NCI-H446 (cell line): ENCODE measurements at places on chromosomes 3 and 15.

- no peak for DNase-seq
These were observed 923.7 kb downstream of the EPHA3 start for GRCh38 chr3:90031121-90031520.

DNA sequence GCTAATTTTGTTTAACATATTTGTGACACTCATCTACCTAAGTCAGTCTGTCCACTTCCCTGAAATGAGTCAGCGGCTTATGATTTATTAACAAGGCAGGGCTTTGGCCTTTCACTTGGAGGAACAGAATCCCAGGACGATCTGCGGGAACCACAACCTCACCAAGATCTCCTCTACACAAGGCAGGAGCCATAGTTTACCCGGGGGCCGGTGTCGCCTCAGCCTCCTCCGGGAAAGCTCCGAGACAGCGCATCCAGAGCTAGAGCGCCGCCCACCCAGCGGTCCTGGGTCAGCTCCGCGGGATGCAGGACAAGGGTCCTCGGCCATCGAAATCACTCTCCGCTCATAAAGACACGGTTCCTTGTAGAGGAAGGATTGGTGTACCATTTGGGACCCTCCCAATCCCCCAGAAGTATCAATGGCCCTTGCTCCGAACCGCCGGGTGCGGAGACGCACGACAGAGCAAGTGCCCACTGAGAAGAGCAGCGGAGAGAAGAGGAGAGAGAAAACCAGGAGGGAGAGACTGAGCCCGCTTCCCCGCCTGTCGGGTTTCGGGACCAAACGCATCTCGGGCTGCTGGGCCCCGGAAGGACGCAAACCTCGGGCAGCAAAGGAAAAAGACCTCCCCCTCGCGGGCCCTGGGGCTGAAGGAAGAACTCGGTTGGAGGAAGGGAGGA, 13.1 kb upstream of the ALCAM start:
- DNase-seq = no peak

GRCh38 chr3:49718858-49719213, 648 bp downstream of the AMIGO3 start:
- DNase-seq = no peak

DNA sequence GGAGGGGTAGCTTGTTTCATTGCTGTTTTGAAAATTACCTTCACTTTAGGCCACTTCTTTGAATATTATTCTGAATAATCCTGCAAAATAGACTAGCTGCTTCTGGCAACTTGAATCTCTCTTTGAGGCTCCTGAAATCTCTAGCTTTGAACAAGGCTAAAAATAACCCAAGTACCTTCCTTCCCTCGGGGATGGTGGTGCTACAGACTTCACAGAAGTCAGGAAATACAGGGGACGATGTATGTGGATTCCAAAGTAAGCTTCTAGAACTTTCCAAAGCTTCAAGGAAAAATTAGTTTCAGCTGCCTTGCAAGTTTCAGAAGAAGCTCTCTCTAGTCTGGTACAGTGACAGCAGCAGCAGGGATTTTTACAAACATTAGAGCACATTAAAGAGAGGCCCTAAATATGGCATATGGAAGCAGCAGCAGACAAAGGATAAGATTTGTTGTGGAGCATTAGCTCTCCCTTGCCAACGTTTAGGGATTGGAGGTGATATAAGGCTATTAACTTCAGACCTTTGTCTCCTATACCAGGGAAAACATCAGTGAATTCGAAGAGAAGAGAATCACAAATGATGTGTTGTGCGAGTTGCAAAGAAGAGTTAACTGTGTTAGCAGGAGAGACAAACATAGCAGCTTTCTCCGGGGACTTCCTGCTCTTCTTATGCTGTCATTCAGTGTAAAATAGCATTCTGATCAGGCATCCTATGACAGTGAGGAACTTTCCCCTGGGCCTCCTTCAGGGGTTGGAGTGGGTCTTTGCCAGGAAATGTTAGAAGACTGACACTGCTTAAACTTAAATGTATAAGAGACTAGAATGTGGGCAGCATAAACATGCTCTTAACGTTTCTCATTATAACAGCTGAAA, 783.0 kb upstream of the ARPP21 start:
- DNase-seq = no peak

DNA sequence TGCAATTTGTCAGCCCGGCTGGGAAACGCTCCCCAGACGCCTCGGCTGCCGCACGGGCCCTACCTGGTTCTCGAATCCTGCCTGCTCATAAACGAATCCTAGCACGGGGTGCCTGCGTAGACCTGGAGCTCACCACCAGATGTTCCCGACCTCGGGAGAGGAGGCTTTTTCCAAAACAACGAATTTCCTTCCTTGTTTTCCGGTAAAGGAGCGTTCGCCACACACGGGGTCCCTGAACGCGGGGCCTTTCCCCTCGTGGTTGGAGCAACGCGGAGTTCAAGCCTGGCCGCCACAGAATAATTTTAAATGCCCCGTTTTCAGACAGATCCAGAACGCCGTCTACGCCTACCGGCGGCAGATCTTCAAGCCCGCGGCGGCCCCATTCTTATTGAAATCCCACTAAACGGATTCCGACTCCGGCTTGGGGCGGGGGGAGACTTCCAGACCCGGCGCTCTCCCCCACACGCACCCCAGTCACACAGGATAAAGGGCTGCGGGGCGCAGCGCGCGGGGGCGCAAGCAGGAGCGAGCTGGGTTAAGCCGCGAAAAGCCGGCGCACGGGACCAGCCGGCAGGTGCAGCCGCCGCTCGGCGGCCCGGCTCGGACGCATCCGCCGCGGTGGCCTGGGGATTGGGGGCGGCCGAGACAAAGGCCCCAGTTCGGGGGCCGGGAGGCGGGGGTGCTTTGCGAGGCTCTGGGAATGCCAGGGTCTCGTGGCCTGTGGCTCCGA, 895 bp downstream of the GATA2 start:
- no peak for DNase-seq

GRCh38 chr3:47554335-47554734, 24.3 kb downstream of the CSPG5 start:
- DNase-seq = no peak

- no peak for DNase-seq
These were observed 76.3 kb downstream of the SUCNR1 start for GRCh38 chr3:151949706-151950105.

- DNase-seq = no peak
These were observed 295.8 kb downstream of the MAGI1 start for GRCh38 chr3:65742914-65743313.

DNA sequence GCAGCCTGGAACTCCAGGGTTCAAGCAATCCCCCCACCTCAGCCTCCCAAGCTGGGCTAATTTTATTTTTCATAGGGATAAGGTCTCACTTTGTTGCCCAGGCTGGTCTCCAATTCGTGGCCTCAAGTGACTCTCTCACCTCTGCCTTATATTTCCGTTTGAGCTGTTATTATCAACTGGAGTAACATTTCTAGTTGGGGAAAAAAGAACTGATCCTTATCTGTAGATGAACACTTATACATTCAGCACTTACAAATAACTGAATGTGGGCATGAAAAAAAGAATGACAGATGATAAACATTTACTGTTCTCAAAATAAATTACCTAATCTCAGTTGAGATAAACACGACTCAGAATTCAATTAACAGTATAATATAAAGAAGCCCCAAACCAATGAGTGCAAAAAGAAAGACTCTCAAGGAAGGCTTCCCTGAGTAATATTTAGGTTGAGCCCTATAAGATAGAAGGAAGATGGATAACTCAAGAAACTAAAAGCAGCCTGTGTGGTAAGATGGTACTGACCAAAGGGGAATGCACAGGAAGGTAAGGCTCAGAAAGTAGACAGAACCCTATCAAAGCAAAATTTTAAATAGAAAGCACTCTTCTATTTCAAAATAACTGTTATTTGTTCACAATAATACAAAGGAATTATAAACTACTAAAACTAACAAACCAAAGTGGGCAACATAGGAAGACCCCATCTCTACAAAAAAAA, 11.8 kb downstream of the UBE3A start:
- DNase-seq = no peak

GRCh38 chr3:33417066-33417673, 23.0 kb downstream of the UBP1 start:
- no peak for DNase-seq
